Activated CD4-positive, alpha-beta T cell treated with anti-CD3 and anti-CD28 coated beads, Interleukin-2, amount 10 ng/mL, durations not matched to agents 7 days and 5 days (primary cell): ENCODE measurements at places on chromosomes 4 and X.

DNA sequence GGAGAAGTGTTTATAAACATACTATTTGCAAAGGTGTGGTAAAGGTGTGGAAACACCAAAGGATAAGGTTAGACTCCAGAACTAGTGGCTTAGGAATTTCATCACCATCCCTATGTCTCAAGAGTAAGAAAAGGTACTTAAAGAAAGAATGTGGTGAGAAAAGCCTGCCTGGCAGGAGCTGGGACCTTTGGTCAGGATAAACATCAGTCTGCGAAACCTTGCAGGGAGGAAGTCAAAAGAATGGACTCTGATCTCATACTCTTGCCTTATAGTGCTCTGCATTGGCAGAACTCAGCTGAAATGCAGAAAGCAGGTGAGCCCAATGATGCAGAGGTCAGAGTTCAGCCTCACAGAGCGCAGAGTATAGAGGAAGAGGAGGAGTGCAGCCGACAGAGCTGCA is 97.2 kb upstream of the NR3C2 start:
- no peak overlapping the region for H3K4me3 ChIP-seq
- no peaks in the 10 kb centered on the region for H3K27me3 ChIP-seq
- no peaks in the 10 kb centered on the region for H3K4me1 ChIP-seq

- H3K27me3 ChIP-seq, result no peaks in the 10 kb centered on the region
- H3K36me3 ChIP-seq, result no peaks in the 10 kb centered on the region
These were observed 134.5 kb upstream of the TLL1 start for GRCh38 chr4:165738571-165738970.

GRCh38 chrX:133810925-133811324 is 174.5 kb downstream of the GPC3 start:
- H3K36me3 ChIP-seq, result no peaks in the 10 kb centered on the region
- H3K27ac ChIP-seq, result no peak overlapping the region
- no peaks in the 10 kb centered on the region for H3K27me3 ChIP-seq
- no peak overlapping the region for H3K4me3 ChIP-seq

DNA sequence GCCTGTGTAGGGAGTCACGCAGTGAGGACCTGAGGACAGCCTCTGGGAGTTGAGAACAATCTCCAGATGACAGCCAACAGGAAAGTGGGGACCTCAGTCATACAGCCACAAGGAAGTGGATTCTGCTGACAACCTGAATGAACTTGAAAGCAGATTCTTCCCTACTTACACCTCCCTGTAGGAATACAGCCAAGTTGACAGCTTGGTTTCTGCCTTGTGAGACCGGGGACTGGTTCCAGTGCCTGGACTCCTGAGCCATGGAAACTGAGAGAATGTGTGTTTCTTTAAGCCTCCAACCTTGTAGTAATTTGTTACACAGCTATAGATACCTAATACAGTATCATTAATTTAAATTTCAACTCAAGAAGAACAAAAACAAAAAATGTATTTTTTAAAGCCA is 107.5 kb downstream of the CNKSR2 start:
- no peak for DNase-seq
- H3K27me3 ChIP-seq, result no peaks in the 10 kb centered on the region
- H3K27ac ChIP-seq, result no peak overlapping the region
- H3K36me3 ChIP-seq, result no peaks in the 10 kb centered on the region
- peaks cover 2% of the 10 kb centered on the region for H3K4me1 ChIP-seq

DNA sequence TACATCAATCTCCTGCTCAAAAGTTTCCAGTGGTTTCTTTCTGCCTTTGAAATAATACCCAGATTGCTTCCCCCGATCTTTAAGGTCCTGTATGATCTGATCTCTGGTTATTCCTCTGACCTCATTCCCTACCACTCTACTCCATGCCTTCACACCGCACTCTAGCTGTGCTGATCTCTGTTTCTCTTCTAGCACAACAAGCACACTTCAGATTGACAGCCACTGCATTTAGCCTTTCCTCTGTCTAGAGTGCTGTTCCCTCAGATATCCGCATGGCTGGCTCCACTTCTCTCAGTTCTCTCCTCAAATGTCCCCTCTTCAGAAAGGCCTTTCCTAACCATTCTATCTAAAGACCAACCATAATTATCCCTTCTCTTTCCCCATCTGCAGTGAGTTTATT is 370.4 kb upstream of the FGF13 start:
- no peaks in the 10 kb centered on the region for H3K4me1 ChIP-seq
- no peak overlapping the region for H3K27ac ChIP-seq
- no peak for DNase-seq
- no peaks in the 10 kb centered on the region for H3K27me3 ChIP-seq

GRCh38 chr4:14018191-14018853 is 390.8 kb upstream of the BOD1L1 start:
- no peak overlapping the region for H3K4me3 ChIP-seq
- no peaks in the 10 kb centered on the region for H3K4me1 ChIP-seq
- no peaks in the 10 kb centered on the region for H3K36me3 ChIP-seq
- no peaks in the 10 kb centered on the region for H3K27me3 ChIP-seq
- no peak for DNase-seq

GRCh38 chr4:149116806-149117205 is 674.6 kb upstream of the NR3C2 start:
- H3K4me3 ChIP-seq, result no peak overlapping the region
- no peak overlapping the region for H3K27ac ChIP-seq
- H3K27me3 ChIP-seq, result no peaks in the 10 kb centered on the region
- DNase-seq, result no peak
- no peaks in the 10 kb centered on the region for H3K36me3 ChIP-seq

GRCh38 chr4:7657545-7658297 is 223.0 kb upstream of the PSAPL1 start:
- no peaks in the 10 kb centered on the region for H3K27me3 ChIP-seq
- peaks cover under 1% of the 10 kb centered on the region for H3K4me1 ChIP-seq
- DNase-seq, result no peak
- no peak overlapping the region for H3K27ac ChIP-seq

DNA sequence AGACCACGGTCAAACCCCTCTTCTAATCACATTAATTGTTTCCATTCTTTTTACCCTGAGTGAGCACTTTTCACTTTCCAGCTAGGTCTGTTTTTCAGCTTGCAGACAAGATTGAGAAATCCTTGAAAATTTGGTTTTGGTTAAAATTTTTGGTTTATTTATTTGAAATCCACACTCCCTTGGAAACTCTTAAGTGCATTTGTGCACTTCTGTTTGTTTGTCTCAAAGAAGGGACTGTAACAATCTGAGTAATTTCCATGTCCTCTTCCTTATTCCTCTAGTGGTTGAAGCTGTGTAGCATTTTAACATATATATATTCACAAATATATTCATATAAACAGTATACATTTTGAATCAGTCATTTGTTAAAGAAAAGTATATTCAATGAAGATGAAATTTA is 333.3 kb downstream of the ANK2 start:
- DNase-seq, result no peak
- no peak overlapping the region for H3K27ac ChIP-seq
- H3K27me3 ChIP-seq, result no peaks in the 10 kb centered on the region

- H3K4me1 ChIP-seq, result peaks cover 32% of the 10 kb centered on the region
- H3K27me3 ChIP-seq, result peaks cover 2% of the 10 kb centered on the region
- no peak overlapping the region for H3K4me3 ChIP-seq
- DNase-seq, result peak; percentile 65
These were observed 47.8 kb upstream of the SETD7 start for GRCh38 chr4:139603576-139604410.

- H3K27ac ChIP-seq, result no peak overlapping the region
- no peaks in the 10 kb centered on the region for H3K27me3 ChIP-seq
- H3K36me3 ChIP-seq, result no peaks in the 10 kb centered on the region
- no peak overlapping the region for H3K4me3 ChIP-seq
- H3K4me1 ChIP-seq, result no peaks in the 10 kb centered on the region
- DNase-seq, result no peak
These were observed 47.8 kb downstream of the FHDC1 start for GRCh38 chr4:152983774-152984411.

GRCh38 chrX:116824785-116825184 is 362.0 kb upstream of the CT83 start:
- no peaks in the 10 kb centered on the region for H3K36me3 ChIP-seq
- no peaks in the 10 kb centered on the region for H3K27me3 ChIP-seq
- H3K27ac ChIP-seq, result no peak overlapping the region

GRCh38 chr4:168860827-168861226 is 149.2 kb downstream of the CBR4 start:
- no peak for DNase-seq
- no peak overlapping the region for H3K4me3 ChIP-seq
- no peak overlapping the region for H3K27ac ChIP-seq
- H3K27me3 ChIP-seq, result no peaks in the 10 kb centered on the region

DNA sequence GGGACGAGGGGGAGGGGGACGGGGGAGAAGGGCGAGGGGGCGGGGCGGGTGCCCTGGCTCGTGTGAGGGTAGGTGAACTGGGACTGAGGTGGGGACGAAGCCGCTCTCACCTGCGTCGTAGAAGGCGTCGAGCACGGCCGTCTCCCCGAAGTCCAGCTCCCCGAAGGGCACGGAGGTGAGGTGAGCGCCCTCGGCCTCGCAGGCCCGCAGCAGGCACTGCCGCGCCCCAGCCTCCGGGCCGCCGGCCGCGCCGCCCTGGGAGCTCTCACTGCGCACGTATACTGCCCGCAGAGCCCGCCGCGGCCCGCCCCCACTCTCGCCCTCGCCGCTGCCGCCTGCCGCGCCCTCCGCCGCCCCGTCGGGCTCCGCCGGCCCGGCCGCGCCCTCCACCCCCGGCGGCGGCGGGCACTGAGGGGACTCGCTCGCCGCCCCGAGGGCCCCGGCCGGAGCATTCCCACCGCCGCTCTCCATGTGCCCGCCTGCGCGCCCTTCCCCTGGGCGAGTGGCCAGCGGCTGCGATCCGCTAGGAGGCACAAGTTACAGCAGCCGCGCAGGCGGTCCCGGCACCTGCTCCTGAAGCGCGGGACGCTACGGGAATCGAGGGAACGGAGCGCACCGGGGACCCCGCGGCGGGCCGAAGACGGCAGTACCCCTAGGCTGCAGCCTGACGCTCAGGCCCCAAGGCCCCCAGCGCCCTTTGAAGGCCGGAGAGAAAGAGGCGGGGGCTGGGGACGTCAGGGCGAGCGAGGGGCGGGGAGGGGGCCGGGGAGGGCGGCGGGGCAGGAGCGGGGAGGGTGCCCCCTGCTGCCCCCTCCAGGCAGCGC is at the start of gene MAP3K15:
TSS of gene MAP3K15 (minus strand) at position 718 of the 824 bp plus-strand sequence. CDS start at position 471, 247 bp downstream.
- no peak within 1 kb of the TSS for H3K27ac ChIP-seq
- DNase-seq, result peak; percentile 12
- no peaks in the 10 kb centered on the region for H3K36me3 ChIP-seq
- peaks cover 34% of the 10 kb centered on the region for H3K27me3 ChIP-seq
- H3K4me1 ChIP-seq, result no peaks in the 10 kb centered on the region

DNA sequence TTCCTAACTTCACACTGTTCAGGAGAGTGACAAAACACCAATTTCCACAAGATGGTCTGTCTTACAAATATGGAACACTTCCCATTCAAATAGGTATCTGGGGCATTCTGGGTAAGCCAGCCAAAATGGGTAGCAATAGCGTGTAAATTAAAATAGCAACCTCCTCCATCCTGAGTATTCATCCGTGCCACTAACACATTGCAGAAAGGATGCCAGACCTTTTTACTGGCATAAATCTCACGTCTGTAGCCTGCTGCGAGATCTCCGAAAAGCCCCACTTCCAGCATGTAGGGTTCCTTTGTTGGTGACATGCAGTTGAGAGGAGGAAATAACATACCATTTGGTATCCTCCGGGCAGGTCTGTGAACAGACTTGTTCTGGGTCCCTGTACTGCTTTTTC is 52.7 kb upstream of the RAI2 start:
- peaks cover 4% of the 10 kb centered on the region for H3K4me1 ChIP-seq
- no peak for DNase-seq
- no peak overlapping the region for H3K4me3 ChIP-seq

DNA sequence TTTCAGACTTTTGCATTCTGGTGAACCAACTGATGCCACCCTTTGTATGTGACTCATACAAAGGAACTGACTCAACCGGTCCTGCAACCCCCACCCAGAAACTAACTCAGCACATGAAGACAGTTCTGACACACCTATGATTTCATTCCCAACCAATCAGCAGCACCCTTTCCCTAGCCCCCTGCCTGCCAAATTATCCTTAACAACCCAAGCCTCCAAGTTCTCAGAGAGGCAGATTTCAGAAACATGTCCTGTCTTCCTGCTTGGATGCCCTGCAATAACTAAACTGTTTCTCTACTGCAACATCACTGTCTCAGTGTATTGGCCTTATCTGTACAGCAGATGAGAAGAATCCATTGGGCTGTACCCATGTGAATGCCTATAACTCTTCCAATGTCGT is 284.7 kb downstream of the CAMK2D start:
- no peak overlapping the region for H3K4me3 ChIP-seq
- peaks cover 37% of the 10 kb centered on the region for H3K36me3 ChIP-seq
- H3K27me3 ChIP-seq, result no peaks in the 10 kb centered on the region
- no peak overlapping the region for H3K27ac ChIP-seq
- no peak for DNase-seq

DNA sequence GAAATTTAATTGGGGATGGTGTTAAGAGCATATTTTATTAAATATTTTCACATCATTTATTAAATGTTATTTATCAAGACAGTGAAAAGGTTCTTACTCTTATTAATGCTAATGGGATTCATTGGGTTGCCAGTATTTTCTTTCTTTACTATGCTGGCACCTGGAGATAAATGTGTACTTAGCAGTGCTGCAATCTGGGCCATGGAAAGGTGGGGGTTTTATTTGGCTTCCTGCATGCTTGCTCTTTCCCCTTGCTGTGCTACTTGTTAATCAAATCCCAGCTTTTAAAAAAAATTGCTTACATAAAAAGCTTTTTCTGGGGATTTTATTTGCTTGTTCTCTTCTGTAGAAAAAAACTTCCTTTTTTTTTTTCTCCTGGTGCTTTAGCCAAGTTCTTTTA is 48.3 kb downstream of the ZAR1 start:
- H3K36me3 ChIP-seq, result peaks cover 39% of the 10 kb centered on the region
- no peaks in the 10 kb centered on the region for H3K27me3 ChIP-seq
- H3K4me3 ChIP-seq, result no peak overlapping the region
- no peaks in the 10 kb centered on the region for H3K4me1 ChIP-seq

- no peaks in the 10 kb centered on the region for H3K36me3 ChIP-seq
- H3K4me1 ChIP-seq, result no peaks in the 10 kb centered on the region
- DNase-seq, result no peak
- no peak overlapping the region for H3K27ac ChIP-seq
- no peak overlapping the region for H3K4me3 ChIP-seq
These were observed 26.0 kb upstream of the IQCM start for GRCh38 chr4:149841686-149842085.
